ENCODE measurements at places on chromosomes 7 and 10.
A peak's percentile ranks its signal among the peaks of the same experiment; 100 is the strongest.

DNA sequence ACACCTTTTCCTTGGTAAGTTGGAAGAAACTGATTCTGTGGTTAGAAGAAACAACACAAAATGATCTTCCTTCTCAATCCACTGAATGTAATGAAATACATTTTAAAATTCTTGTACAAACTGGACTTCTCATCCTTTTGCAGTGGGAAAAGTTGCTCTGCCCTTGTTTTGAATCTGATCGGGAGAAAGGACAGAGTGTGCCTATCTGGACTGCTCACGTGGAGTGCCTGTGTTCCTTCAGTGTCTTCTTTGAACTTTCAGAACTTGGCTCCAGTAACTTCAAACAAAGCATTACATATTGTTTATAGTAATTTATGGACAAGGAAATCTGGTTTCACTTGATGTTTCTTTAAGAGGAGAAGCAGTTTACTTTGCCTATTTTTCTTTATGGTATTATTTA is 17.1 kb downstream of the SLC26A3 start:
- no peak for DNase-seq

- DNase-seq, result no peak
These were observed 223.7 kb upstream of the HABP2 start for GRCh38 chr10:113329121-113329596.

GRCh38 chr7:44375236-44375699 is 49.9 kb upstream of the CAMK2B start:
- DNase-seq, result peak; percentile 18

DNA sequence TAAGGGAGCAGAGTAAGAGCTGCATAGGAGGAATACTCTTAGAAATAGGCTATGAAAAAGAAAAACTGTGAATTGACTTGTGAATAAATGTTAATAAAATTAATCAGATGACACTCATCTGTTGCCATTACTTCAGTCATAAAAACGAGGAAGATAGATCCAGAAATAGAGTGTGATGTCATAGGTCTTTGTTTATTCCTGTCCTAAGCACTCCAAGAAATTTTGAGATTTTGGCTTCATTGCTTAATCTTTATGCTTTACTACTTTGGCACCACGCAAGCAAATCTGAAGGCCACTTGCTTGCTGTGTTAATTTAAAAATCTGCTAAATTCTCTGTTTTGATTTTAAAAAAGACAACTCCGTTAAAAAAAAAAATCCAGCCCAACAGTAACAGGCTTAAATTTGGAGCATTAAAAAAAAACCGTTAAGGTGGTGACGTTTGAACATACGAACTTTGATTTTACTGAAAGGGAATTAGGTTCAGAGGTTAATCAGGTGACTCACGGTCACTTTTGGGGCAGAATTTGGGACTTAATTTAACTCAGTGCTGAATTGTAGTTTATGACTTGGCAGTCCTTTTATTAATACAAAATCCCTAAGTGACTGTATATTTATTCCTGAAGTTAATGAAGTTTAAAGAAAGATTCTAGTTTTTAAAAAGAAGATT is 3.4 kb downstream of the IFRD1 start:
- DNase-seq, result no peak

DNA sequence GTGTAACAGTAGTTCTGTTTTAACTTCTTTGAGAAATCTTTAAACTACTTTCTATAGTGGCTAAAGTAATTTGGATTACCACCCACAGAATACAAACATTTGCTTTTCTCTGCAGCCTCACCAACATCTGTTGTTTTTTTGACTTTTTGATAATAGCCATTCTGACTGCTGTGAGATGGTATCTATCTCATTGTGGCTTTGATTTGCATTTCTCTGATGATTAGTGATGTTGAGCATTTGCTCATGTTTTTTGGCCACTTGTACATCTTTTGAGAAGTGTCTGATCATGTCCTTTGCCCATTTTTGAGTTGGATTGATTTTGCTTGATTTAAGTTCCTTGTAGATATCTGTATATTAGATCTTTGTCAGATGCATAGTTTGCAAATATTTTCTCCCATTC is 66.7 kb downstream of the RNF133 start:
- no peak for DNase-seq

GRCh38 chr10:73340121-73340520 is 18.5 kb downstream of the CFAP70 start:
- no peak for DNase-seq

GRCh38 chr7:66413379-66414114 is 208.4 kb downstream of the TPST1 start:
- peak; percentile 83 for DNase-seq

GRCh38 chr7:30994206-30995100 is 30.7 kb downstream of the GHRHR start:
- no peak for DNase-seq

- DNase-seq, result no peak
These were observed 27.1 kb downstream of the PCGF5 start for GRCh38 chr10:91247360-91248111.

DNA sequence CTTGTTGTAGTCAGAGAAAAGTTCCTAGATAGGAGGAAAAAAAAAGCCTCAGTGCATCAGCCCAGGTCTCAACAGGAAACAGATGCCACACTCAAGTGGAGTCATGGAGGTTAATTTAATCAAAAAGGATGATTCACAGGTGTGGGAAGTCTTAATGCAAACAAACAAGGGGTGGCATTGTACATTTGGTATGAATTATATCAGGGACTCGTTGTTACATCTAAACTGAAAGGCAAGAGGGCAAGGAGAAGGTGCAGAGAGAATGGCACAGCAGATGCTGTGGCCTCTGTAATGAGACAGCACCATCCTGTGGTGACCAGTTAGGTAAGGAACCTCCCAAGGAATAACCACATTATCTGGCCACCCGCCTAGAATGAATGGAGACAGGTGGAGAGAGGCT is 133.7 kb downstream of the PTPRZ1 start:
- DNase-seq, result peak; percentile 43

GRCh38 chr7:92330835-92331438 is 85.2 kb downstream of the ANKIB1 start:
- DNase-seq, result no peak

DNA sequence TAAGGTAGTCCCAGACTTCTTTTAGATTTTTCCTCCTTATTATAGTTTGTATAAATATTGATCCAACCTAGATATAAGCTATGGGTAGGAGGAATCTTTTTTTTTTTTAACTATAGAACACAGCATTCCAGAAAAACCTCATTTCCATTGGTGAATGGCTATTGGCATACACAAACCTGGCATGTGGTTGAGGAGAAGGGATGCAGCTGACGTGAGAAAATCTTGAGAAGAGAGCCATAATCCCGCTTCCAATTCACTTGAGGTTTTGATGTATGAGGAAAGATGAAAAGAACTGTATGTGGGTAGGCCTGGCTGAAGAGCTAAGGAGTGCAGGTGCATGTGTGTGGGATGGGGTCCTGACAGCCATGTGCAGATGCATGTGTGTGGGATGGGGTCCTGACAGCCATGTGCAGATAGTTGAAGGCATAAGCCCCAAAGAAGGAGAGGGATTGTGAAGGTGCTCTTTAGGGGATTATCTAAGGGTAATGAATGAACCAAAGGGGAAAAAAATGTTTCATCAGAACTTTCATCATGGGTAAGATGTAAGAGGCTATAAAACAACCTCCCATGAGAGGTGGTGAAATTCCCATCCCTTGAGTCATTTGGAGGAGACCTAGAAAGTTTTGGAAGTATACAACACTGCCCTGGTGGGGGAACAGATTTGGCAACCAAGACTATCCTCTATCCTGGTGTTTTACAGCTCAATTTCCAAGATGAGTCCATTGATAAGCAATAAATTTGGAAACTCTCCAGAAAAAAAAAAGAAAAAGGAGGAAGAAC is 3.8 kb upstream of the PKD2L1 start:
- no peak for DNase-seq

GRCh38 chr10:48232717-48233447 is 41.6 kb downstream of the FRMPD2 start:
- no peak for DNase-seq

- DNase-seq, result no peak
These were observed 83.2 kb downstream of the COBL start for GRCh38 chr7:51233374-51233773.

GRCh38 chr10:24012249-24012803 is 196.6 kb upstream of the KIAA1217 start:
- DNase-seq, result no peak

- DNase-seq, result no peak
These were observed 1.5 kb upstream of the TSPAN14 start for GRCh38 chr10:80452640-80453039.

GRCh38 chr7:89914711-89915110 is 239.6 kb upstream of the STEAP1 start:
- DNase-seq, result peak; percentile 8

DNA sequence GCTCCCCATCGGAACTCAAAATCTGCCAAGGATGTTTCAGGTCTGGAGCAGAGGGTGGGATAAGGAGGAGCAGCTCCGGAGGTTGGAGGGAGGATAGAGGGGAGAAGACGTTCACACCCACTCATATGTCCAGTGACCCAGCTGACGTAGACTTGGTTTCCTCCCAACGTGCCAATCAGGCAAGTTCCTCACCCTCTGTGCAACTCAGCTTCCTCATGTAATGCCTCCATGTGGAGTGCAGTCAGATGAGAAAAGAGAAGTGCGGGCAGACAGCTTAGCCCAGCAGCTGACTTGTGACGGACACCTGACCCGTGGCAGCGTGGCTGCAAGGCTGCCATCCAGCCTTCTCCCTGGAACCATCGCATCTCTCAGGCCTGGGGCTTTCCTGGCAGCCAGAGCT is 86.8 kb downstream of the NPTX2 start:
- no peak for DNase-seq

DNA sequence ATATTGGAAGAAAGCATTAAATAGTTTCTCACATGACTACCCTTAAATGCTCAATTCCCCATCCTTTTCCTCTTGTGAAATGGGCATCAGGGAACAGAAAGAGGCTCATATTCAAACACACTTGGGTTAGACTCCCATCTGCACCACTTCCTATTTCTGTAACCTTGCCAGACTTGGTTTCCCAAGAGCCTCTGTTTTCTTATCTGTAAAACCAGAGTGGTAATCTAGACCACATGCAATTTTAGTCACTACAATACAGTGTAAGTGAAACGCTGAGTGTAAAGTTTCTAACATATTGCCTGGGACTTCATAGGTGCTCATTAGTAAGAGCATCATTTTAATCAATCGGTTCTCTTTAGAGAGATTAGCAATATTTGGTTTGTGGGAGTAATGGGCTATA is 136.3 kb downstream of the SORCS1 start:
- DNase-seq, result no peak

DNA sequence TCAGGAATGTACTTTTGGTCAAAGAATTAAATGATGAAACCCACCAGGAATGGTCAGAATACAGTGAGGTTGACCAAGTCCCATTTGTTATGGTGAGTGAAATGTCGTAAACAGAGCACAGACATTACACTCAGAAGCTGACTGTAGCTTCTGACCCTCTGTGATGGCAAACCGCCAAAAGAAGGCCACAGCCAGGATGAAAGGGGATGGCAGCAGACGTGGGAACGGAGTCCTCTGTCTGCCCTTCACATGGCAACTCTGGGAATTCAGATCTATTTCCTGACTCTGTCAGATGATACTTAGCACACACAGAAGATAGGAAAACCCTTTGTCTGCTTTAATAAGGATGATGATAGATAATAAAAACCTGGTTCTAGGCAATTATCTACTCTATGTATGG is 757.1 kb downstream of the SORCS3 start:
- no peak for DNase-seq

DNA sequence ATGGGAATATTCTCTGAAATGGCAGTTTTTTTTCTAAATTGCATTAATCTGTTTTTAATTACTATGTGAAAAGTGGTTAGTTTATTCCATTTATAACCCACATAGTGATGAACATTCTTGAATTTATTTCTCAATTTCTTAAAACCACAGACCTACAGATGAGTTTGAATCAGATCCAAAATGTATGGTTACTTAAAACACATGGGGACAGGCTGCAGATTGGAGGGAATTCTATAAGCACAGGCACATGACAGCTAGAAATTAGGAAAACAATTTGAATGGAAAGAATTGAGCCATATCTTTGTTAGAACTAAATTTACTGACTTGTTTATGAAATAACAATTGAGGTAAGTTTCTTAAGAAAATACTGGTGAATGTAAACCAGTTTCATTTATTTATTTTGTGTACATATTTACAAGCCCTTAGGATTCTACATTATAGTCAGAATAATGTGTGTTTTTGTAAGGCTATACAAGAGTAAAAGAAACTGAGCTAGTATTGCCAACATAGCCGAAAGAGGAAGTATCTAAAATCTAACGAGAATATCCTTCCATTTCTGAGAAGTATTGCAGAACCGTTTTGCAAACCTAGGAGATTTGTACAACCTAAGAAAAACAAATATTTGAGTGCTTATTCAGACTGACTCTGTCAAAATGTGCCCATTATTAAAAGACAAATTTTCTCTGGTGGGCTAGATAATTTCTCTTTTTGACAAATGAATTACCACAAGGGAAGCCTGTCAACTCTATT is 434.3 kb upstream of the SEMA3D start:
- no peak for DNase-seq

DNA sequence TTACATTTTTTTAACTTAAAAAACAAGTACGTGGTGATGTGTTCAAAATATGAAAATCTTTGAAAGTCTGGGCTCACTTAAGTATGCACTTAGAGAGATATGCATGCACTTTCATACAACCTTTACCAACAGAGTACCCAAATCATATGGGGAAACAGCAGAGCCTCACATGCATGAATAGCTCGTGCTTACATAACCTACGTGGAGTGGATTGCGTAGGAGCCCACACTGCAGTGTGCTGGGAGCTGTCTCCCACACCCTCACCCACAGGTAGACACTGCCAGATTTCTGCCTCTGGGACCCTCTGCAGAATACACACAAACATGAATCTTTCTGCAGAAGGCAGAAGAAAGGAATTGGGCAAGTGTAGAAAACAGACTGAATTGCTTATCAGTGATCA is 581 bp downstream of the CLCN1 start:
- no peak for DNase-seq

- no peak for DNase-seq
These were observed 53.7 kb upstream of the CD36 start for GRCh38 chr7:80584778-80585177.

- peak; percentile 59 for DNase-seq
These were observed 34.8 kb downstream of the CFAP43 start for GRCh38 chr10:104197364-104197763.

DNA sequence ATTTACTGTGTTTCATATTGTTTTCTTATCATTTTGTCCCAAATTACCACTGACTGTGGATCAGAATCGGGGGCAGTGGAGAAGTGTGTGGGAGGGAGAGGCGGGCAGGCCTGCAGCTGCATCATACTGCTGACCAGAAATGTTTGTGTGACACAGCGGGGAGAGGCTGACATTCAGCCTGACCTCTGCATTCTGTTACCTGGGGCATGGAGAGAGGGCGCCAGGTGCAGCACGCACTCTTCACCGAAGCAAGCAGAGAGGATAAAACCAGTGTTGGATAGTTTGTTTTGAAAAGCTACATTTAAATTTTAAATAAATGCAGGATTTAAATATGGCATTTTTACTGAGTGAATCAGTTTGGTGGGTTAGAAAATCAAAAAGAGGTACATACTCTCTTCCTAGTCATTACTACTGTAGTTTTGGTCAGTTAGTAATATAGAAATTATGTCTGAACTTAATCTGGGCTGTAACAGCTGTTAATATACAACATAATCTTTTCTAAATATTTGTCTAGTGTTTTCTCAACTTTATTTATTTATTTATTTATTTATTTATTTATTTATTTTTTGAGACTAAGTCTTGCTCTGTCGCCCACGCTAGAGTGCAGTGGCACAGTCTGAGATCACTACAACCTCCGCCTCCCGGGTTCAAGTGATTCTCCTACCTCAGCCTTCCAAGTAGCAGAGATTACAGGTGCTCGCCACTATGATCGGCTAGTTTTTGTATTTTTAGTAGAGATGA is 8.8 kb upstream of the STMP1 start:
- DNase-seq, result peak; percentile 42

GRCh38 chr7:138657854-138658386 is 43.2 kb downstream of the SVOPL start:
- DNase-seq, result no peak

- DNase-seq, result no peak
These were observed 155.3 kb upstream of the AKR1E2 start for GRCh38 chr10:4670737-4671136.
